PC-9 (cell line): ENCODE measurements at places on chromosomes 7 and 10. TPM values are rescaled to one million over a fixed set of nuclear protein-coding genes. Genes with fewer than 3 reads are reported as not detected.

GRCh38 chr7:106001886-106002285 lies 38.8 kb downstream of the CDHR3 start:
- no peak for DNase-seq

DNA sequence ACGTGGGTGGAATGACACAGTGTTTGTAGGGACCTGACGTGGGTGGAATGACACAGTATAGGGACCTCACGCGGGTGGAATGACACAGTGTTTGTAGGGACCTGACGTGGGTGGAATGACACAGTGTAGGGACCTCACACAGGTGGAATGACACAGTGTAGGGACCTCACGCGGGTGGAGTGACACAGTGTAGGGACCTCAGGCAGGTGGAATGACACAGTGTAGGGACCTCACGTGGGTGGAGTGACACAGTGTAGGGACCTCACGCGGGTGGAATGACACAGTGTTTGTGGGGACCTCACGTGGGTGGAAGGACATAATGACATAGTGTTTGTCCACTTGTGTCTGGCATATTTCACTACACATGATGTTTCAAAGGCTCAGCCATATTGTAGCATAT lies 19.3 kb downstream of the PPP2R2D start:
- DNase-seq = no peak

DNA sequence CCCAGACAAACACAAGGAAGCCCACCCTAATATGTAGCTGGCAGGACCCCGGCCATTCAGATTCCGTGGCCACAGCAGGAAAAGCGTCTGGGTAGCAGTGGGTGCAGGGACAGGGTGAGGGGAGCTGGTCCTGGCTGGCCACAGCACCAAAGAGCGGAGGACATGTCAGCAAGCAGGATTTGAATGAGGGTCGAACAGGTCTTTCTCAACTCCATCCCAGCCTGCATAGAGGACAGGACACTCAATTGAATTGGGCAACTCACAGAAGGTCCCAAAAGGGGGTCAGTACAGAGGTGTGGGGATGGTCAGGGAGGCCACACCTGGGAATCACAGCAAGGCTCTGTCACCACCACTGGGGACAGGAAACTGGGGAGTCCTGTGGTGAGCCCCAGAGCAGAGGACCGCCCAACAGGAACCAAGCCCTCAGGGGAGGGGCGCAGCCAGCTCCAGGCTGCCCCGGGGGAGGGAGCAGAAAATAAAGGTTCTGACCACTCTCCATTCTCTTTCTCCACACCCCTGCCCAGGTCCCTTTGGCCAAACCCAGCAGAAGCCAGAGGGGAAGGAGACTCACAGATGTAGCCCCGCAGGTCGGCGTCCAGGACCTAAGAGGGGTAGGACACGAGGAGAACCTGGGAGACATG lies 108.7 kb upstream of the PPP2R2D start:
- no peak for DNase-seq

DNA sequence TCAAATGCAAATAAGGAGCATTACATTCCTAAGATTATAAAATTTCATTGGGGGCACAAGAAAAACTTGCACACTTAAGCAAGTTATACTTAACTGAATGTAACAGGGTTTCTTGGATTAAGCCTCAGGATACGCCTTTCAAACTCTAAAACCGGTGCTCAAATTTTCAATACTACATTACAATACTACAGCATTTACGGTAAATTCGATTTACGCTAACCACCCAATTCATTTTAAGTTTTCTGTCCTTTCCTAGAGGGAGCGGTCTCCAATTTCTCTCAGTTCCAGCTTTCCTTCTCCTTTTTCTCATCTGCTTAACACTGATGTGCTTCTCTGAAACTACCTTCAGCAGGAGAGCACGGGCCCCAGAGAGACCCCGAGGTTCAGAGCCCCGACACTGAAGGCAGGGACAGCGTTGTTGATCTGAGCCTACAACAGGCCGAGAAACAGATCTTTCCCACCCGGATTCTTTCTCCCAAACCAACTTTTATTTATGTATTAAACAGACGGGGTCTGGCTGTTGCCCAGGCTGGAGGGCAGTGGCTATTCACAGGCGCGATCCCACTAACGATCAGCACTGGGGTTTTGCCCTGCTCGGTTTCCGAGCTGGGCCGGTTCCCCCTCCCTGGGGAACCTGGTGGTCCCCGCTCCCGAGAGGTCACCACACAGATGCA lies 798 bp downstream of the ZNF425 start:
- no peak for DNase-seq

DNA sequence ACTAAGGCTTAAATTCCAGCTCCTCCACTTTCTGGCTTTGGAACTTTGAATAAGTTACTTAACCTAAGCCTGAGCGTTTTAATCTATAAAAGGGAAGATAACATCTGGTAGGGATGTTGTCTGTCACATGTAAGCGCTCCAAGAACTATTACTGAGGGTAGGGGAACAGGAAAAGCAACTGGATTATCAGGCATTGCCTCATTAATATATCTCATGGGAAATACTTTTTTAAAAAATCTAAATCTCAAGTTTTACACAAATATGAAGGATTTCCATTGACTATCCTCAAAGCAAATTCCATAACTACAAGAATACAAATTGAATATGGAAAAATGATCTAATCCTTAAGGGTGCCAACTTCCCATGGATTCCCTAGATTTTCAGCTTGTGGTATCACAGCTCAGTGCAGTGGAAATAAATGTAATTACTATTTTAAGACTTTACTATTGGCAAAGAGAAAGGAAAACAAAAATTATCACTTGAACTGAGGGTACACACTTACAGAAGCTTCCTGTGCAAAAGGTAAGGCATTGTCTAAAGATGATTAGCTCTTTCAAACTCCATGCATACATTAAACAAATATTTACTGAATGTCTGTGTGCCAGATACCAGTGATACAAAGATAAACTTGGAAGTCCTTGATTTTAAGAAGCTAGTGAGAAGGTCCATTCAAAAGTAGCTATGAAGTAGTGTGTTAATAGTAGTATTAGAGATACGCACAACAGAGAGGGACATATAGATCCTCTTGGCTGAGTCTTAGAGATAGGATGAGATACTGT lies 38.4 kb downstream of the NT5C2 start:
- DNase-seq = no peak

- DNase-seq = no peak
Observed at GRCh38 chr10:123392182-123392963, 238.2 kb downstream of the BUB3 start.

DNA sequence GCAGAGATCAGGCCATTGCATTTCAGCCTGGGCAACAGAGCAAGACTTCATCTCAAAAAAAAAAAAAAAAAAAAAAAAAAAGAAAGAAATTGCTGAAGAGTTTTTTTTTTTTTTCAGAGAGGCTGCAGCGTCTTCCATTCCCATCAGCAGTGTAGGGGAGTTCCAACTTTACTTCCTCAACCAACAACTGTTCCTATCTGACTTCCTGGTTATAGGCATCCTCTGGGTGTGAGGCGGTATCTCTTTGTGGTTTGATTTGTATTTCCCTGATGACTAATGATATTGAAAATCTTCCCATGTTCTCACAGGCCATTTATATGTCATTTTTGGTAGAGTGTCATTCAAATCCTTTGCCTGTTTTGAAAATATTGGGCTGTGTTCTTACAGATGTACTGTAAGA lies 40.2 kb downstream of the PRTFDC1 start:
- no peak for DNase-seq

- DNase-seq = no peak
Observed at GRCh38 chr10:86599729-86600128, 54.6 kb upstream of the OPN4 start.

DNA sequence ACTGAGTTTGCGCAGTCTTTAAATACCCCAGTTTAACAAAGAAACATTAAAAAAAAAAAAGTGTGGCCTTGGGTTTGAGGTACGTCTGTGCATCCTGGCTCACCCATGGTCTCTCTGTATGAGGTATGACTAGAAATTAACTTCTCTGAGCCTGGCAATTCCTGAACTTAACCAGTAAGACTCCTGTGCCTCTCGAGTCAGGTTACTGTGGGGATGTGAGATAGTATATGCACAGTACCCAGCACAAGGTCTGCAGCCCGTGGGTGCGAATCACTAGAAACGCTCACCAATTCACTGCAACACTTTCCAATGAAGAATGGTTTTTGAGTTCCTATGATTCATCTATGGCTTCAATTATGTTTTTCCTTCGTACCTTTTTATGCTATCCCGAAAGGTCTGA lies 149.9 kb downstream of the SFMBT2 start:
- DNase-seq = no peak

GRCh38 chr7:142866361-142867096 lies 11.7 kb downstream of the EPHB6 start:
- DNase-seq = peak; percentile 59

DNA sequence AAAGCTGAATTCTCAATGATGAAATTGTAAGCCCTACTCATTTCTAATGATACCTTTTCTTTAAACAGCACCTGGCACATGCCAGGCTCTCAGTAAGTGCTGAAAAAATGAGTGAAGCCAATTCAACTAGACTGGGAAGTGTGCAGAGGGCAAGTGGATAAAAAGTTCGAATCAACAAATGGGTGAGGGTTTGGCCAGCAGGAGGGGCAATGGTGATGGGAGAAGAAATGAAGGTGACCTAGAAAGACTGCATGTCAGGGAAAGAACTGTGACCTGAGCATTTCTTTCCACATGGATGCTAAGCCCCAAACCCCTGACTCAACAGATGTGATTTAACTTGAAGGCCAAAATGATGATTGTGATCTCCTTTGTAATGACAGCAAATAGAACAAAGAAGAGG lies 54.6 kb downstream of the DKK1 start:
- no peak for DNase-seq

TCERG1L gene
- not detected in 2 replicates for total RNA-seq

COL13A1 gene
- total RNA-seq = 0.73 and 1.6 TPM in 2 replicates

SPDYE5 gene
- total RNA-seq = not detected in 2 replicates

CYP3A7 gene
- total RNA-seq = not detected in 2 replicates

FGFR2 gene
- not detected in 2 replicates for total RNA-seq

THSD7A gene
- 1.6 and 4.0 TPM in 2 replicates for total RNA-seq

SYNPO2L gene
- total RNA-seq = 0.76 and 1.2 TPM in 2 replicates

SFR1 gene
- total RNA-seq = 4.3 TPM in 2 replicates
